ENCODE measurements at places on chromosomes 2 and 18.

DNA sequence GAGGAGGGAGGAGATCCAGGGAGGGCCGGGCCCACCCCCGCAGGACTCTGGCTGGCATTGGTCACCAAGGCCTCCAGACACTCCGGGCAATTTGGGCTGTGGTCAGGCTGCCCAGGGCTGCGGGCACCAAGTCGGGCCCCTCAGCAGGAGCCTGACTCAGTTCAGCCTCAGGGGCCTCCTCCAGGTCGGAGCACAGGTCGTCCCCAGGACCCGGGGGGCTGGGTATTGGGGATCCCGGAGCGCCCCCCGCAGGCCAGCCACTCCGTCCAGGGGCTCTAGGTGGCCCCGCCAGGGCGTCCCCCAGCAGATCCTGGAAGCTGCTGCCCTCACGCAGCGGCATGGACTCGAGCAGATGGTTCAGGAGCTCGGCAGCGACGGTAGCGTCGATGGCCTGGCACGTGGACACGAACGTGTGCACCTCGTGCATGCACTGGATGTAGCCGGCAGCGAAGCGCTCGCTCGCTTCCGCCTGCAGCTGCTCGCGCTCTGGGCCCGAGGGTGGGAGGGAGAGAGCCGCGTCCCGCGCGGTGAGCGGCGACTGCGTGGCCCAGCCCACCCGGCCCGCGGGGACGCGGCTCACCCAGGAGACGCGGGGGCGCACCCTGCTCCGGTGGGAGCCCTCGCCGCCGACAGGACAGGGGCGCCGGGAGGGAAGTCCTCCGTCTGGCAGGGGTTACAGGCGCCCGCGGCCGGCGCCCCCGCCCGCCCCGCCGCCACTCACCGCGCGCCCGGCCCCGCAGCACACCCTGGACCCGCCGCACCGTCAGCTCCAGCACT is 884 bp downstream of the HES6 start:
- DNase-seq, result no peak

DNA sequence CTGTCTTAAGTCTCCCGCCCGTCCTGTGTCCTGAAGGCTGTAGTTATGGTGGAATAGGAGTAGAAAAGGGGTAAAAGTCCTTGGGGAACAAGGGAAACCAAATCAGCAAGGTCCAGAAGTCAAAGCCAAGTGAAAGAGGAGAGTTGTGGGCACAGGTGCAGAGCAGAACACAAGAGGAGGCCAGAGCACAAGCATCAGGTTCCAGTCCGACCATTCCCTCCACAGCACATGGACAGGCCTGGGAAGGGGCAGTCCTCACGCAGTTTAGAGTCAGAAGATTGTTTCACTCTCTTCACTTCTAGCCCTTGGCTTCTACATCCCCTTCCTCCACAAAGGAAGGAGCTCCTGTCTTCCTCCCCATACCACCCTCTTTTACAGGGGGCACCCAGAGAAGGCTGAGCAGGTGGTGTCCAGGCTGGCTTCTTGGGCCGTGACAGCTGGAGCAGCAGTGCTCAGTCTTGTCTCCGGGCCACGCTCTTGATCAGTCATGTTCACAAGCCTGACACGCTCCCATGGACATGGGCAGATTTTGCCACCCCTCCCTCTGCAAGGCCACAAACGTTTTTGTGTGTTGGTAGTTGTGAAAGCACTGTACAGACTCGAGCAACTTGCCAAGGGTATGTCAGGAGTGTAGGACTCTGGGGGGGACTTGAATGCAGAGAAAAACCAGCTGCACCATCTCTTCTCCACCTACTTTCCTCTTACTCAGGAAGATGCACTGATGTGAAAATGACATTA is 138.5 kb upstream of the DAPL1 start:
- DNase-seq, result no peak

DNA sequence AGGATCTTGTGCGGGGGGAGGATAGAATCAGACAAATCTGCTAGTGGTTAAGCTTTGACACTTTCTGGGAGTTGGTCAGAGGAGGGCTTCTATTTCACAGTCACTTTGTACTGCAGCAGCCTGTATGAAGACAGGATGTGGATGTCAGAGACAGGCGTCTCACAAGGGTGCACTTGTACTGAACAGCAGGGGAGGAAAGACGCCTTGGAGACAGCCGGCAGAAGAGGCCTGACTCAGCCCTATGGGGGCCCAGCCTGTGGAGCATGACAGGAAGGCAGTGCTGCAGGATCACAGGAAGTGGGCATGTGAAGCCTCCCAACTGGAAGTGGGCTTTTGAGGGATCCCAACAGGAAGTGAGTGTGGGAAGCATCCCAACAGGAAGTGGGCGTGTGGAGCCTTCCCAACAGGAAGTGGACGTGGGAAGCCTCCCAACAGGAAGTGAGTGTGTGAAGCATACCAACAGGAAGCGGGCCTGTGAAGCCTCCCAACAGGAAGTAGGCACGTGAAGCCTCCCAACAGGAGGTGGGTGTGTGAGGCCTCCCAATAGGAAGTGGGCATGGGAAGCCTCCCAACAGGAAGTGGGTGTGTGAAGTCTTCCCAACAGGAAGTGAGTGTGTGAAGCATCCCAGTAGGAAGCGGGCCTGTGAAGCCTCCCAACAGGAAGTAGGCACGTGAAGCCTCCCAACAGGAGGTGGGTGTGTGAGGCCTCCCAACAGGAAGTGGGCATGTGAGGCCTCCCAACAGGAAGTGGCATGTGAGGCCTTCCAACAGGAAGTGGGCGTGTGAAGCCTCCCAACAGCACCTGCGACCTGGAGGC is 212.3 kb downstream of the SNTG2 start:
- no peak for DNase-seq

DNA sequence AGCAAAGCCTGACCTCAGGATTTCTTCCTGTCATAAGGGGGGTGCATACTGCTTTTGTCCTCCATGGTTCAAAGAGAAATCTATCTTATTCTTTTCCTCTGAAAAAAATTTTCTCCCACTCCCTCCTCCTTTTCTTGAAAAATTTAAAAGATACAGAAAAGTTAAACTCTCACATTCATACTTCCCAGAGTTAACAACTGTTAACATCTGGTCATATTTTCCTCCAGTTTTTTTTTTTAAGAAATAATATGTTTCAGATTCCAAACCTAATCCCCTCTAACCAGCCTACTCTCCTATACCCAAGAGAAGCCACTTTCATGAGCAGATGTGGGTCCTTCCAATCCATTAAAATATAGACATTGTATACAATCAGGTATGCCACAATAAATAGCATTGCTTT is 378.9 kb upstream of the HNRNPA3 start:
- no peak for DNase-seq

DNA sequence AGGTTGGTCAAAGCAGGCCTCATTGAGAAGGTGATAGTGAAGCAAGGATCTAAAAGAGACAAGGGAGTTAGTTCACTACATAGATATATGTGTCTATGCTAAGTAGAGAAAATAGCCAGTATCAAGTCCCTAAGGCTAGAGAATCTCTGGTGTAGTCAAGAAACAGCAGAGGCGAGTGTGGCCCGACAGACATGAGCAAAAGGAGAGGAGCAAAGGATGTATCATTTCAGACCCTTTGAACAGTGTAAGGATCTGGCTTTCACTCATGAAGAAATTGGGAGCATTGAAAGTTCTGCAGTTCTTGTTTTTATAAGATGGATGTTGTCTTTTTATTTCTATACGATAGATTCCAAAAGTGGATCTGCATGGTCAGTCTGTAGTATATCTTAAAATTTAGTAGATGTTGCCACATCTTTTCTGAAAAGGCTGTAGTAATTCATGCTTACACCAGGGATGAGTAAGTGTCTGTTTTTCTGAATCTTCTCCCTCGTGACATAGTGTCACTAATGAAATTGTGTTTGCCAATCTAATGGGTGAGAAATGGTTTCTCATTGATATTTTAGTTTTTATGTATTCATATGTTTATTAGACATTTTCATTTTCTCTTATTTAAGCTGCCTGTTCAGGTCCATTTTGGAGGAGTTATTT is 18.8 kb downstream of the SP100 start:
- no peak for DNase-seq

DNA sequence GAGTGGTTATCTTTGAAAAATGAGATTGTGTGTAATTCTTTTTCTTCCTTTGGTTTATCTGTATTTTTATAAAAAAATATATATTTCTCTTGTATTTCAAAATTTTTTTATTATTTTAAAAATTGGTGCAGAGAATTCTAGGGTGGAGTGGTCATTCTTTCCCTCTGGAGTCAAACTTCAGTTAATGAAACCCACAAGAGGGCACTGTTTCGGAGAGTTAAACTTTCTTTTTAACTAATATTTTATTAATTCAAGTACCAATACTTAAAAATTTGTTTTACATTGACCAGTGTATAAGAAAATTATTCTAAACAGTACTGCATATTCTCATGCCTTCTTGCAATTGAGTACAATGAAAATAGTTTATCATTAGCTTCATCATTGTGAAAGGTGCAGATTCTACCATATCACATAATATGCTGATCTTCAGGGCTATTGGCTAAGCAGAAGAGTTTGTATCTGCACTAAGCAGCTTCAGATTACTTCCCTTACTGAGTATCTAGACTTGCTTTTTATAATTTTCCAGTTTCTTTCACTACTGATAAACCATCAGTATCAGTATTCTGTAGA is 50.1 kb downstream of the HS1BP3 start:
- no peak for DNase-seq

GRCh38 chr18:79949697-79950487 is 1.6 kb downstream of the SLC66A2 start:
- no peak for DNase-seq

DNA sequence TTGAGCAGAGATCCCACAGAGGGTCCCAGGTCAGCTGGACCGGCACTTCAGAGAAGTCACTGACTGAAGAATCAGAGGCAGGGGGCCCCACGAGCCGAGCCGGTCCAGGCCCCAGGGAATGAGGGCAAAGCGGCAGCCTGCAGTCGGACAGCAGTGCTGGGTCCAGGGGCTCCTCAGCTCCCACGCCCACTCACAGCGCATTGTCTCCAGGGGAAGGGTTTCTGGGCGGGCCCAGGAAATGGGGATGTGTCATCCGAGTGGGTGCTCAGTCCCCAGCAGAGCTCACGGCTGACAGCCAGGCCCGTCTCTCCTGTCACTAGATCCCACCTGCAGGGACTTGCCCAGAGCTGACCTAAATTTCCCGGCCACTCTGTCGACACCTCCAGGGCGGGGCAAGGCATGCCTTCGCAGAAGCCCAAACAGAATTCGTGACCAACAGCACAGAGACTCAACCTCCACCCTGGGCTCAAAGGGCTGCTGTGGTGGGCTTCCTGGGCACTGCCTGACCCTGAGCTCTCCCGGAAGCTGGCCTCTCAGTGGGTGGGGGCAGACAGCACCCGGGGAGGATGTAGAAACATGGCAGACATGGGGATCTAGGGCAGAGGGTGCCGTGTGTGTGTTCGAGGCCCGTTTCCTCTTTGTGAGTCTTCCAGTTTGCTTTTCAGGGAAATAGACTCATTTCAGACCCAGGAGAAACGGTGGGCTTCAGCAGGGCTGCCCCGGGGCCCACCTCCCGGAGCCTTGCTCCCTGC is 42.1 kb upstream of the TAF1B start:
- DNase-seq, result no peak

DNA sequence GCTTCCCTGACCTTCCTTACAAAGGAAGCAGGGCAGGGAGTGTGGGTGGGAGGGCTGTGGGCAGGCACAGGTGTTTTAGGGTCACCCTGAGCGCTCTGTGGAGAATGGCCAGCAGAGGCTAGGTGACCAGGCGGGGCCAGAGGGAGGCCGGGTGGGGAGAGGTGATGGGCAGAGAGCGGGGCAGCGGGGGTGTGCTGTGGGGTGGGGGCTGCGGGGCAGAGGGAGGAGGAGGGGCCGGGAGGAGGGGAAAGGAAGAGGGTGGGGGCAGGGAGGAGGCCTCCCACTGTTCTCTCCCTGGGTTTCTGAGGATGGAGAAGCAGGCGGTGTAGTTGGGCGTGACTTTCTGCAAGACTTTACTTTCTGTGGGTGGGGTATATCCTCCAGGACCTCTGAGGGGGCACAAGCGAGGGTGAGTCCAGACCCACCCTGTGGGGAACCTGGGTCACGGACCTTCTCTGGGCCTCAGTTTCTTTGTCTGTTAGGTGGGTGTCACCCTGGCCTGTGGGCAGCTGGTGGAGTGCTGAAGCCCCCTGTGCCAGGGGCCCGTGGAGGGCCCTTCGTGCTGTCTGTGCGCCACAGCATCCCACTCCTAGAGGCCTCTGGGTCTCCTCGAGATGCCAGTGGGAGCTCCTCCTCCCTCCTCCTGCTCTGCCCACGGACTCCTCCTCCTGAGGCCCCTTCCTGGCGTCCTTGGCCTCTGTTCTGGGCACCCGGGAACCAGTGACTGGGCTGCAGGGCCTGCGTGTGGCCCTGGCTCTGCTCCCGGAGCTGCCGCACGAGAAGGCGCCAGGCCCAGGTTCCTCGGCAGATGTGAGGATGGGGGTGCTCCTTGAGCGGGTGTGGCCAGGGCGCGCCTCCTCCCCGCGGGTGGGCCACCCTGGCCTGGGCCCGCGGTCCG is 6.3 kb upstream of the NEU4 start:
- no peak for DNase-seq

GRCh38 chr2:204312105-204312504 is 233.2 kb upstream of the PARD3B start:
- DNase-seq, result no peak

DNA sequence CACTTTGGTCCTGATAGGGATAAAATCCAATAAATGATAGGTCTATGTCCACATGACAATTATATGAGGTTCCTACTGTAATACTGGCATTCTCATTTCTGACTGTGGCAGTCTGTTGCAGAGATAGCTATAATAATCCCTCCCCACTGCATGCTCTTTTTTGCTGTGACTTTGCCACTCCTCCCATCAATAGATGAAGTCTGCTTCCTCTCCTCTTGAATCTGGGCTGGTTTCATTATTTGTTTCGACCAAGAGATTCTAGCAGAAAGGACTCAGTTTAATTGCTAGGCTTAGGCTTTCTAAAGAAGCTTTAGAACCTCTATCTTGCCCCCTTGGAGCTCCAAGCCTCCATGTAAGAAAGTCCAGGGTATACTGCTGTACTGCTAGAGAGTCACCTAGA is 23.3 kb upstream of the CREB1 start:
- DNase-seq, result no peak

DNA sequence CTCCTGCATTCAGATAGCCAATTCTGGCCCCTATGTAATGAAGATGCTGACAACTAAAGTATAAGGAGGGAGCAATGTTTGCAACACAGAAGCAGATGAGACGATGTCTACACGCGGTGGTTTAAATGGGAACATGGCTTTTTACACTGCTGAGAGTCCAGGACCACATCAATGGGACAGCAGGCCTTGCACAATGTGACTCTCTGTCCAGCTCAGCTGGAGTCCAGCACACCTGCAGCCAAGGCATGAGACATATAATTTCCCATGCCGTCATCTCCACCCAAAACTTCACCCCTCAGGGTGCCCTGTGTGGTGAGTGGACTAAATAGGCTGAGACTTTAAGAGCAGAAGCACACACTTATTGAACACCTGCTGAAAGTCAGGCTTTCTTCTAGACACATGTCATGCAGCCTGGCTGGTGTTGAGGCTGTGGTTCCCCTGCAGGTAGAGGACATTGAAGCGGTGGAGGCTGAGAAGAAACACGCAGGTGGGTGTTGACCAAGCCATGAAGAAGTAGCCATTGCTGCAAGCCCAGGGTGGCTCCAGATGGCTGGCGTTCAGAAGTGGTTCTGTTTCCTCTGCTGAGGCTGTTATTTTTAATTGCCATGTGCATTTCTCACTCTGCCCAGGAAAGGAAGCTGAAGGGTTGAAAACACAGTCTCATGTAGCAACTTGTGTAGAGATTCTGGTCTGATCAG is 345.6 kb downstream of the MYCN start:
- no peak for DNase-seq

- DNase-seq, result no peak
Measured at GRCh38 chr2:65450393-65450792, 18.0 kb upstream of the SPRED2 start.

- DNase-seq, result no peak
Measured at GRCh38 chr2:64906853-64907536, 82.2 kb upstream of the SLC1A4 start.

All from BJ (cell line).